Amygdala (tissue), 56 donors: ENCODE measurements at places on chromosomes 7 and 10.

GRCh38 chr10:7515439-7515838 lies 104.6 kb upstream of the SFMBT2 start:
- DNase-seq = no peak

DNA sequence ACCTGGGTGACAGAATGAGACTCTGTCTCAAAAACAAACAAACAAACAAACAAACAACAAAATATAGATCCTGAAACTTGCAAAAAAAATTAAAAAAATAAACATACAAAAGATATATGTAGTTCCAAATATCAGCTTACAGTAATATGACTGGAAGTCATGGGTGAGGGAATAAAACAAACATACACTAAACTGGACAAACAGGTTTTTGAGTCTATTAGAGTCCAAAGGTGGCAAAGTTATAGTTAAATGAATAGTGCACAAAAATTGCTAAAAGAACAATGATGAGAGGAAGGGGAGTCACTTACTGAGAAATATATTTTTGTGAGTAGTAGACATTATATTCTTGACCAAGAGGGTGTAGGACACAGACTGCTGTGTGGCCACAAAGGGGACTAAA lies 16.7 kb upstream of the RSBN1L start:
- DNase-seq = no peak

GRCh38 chr7:110804501-110804900 lies 286.4 kb upstream of the LRRN3 start:
- no peak for DNase-seq

DNA sequence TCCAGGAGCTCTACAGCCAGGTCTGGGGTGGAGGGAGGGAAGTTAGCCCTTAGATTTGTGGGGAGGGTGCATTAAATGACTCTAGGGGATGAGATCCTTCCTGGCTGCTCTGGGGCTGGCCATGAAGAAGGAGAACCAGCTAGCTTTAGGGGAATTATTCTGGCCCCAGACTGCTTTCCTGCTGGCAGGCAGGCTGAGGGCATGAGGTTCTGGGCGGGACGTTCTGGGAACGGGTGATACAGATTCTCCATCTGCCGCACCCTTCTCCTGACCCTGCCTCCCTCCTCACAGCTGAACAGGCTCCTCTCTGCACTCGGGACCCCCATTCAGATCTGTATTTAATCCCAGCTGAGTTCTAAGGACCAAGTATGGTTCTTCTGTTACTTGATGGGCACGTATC lies 23.9 kb downstream of the GOLGA7B start:
- no peak for DNase-seq

DNA sequence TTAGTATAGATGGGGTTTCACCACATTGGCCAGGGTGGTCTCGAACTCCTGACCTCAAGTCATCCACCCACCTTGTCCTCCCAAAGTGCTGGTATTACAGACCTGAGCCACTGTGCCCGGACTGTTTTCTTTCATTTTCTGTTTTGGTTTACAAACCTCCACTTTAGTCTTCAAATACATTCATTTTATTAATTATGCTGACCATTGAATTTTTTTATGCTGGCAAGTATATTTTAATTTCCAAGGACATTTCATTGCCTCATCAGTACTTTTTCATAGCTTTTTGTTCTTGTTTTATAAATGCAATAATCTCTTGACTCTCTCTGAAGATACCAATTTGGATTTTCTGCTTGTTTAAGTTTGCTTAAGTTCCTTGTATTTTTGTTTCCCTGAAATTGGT lies 170.5 kb downstream of the CACNB2 start:
- DNase-seq = no peak

DNA sequence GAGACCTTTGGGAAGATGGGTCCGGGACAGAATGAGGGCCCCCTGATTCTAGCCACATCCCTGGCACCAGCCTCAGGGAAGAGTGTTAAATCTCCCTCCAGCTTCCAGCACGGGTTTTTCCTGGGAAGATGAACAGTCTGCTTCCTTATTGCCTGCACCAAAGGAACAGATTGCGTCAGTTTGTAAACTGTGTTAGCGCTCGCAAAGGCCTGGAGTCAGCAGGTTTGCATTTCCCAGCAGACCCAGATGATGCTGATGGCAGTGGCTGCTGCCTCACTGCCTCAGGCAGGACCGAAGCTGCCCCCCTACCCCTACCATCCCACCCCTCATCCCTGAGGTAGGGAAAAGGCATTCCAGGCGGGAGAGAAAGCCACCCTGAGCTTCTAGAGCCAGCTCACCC lies 34.6 kb upstream of the LRRC4 start:
- DNase-seq = no peak

GRCh38 chr7:29424984-29425309 lies 138.7 kb upstream of the PRR15 start:
- no peak for DNase-seq

DNA sequence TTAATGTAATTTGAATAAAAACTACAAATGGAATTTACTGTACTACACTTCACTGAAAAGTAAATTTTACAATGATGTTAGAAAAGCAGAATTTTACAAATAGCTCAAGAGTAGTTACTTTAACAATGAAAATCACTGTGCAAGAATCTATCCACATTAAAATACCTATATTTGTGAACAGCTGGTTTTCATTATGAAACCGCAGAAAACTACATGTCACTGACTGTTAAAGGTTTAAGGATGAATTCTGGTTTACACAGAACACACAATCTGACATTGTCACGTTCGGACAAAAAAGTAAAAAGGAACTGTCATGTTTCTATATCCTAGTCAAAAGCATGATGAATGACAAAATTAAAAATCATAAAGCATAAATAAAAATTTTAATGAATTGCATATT lies 415.3 kb upstream of the PRKCQ start:
- no peak for DNase-seq

DNA sequence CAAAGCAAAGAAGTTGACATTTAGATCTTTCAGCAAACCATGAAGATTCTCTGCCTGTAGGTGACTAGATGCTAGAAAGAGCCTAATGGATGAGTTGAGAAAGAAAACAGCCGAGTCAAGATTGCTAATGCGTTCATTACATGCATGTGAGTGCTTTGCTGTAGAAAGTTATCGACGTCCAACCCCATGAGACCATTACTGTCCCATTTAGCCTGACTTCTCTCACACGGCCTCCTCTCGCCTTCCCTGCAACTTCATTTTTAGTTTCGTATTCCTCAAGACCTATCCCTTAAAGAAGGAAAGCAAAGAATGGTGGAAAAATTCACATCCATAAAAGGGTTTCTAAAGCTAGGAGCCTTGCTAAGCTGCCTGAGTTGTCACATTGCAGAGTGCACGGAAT lies 113.7 kb upstream of the DPP6 start:
- DNase-seq = no peak

DNA sequence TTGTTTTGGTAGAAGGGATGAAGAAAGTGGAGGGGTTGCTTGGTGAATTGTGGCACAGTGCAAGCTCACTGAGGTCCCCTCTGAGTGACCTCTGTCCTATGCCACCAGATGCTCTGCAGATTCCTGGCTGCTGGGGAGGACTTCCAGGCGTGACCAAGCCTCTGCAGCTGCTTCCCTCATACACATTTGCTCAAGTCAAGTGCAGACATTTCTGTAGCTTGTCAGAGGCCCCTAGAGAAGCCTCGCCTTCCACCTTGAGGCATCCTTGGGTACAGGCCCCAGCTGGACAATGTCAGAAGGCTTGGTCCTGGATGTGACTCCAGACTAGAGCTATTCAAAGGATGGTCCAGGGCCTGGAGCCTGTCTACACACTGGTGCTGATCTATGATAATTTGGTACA lies 464.2 kb downstream of the PLXNA4 start:
- DNase-seq = no peak

DNA sequence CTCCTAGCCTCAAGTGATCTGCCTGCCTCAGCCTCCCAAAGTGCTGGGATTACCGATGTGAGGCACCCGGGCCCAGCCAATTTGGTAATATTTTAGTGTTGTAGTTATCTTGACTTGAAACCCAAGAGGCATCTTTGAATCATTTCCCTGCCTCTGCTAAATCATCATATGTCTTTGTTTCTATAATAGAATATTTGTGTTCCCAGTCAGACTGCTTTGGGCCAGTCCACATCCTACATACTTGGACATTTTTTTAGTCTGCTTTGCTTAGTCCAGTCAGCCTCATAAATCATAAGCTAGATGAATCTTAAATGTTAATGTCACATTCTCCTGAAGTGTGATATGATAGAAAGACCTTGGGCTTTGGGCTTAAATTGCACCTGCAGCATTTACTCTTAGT lies 5.9 kb downstream of the STAM start:
- no peak for DNase-seq

DNA sequence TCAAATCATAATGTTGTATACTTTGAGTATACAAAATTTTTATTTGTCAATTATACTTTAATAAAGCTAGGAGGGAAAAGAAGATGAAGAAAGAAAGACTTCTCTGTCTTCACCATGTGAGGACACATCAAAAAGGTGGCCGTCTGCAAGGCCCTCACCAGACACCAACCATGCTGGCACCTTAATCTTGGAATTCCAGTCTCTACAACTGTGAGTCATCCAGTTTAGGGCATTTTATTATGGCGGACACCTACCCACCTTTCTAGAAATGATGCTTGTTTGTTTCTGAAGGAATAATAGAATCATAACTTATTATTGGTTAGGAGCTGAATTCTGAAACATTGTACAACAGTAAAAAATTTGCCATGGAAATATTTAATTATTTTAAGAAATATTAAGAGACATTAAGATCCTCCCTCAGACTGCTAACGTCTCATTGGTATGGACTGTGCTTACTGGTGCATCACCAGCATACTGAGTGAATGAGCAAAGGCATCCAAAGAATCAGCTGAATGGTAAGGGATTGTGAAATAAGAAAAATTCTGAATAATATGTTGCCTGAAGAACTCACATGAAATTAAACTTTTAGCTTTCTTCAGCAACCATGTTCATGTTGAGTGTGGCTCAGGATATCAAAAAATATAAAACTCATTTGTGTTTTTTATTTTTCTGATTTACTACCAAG lies 536.6 kb downstream of the HTR7 start:
- DNase-seq = no peak

DNA sequence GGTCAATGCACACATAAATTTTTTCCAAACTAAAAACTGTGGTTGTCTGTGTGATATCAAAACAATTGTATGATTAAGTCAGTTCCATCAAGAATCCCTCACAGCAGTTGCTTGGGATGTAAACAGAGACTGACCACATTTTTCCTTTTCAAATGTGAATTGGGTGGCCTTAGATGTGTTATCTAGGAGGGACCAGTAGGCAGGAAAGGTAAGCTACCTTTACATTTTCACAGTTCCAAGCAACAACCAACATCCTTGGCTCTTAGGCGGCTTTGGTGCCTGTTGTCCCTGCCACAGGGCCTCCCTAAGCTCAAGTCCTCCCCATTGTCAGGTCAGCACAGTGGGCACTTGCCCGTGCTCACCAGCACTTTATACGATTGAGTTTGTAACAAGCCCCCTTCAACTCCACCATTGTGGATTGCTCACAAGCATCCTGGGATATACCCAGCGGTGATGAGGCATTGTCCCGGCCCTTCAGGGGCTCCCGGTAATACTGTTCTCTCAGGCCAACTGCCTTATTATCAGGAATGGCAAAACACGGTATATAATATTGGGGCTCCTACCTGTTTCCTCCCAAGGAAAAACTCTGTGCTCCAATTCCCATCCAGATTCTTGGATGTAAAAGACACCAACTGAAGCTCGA lies 114.9 kb upstream of the ANKRD1 start:
- DNase-seq = no peak

DNA sequence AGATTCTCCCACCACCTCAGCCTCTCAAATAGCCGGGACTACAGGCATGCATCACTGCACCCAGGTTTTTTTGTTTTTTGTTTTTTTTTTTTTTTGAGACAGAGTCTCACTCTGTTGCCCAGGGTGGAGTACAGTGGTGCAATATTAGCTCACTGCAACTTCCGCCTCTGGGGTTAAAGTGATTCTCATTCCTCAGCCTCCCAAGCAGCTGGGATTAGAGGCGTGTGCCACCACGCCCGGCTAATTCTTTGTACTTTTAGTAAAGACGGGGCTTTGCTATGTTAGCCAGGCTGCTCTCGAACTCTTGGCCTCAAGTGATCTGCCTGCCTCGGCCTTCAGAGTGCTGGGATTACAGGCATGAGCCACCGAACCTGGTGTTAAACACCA lies 107.5 kb upstream of the KIF5B start:
- no peak for DNase-seq

DNA sequence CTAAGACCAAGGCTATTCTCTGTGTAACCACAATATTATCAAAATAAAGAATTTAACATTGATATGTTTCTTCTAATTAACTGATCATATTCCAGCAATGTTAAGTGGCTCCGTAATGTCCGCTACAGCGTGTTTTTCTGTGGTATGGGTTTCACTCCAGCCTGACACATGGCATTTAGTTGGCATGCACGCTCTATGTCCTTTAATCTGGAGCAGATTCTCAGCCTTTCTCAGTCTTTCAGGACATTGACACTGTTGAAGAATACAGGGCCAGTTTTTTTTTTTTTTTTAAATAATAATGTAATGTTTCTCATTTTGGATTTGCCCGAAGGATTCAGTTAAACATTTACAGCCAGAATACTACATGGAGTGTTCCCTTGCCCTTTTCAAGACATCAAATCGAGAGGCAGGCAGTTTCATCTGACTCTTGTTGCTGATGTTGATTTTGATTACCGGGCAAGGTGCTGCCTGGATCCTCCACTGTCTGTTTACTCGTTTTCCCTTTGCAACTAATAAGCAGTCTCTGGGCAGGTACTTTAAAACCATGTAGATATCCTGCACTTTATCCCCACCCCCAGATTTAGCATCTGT lies 97.5 kb upstream of the GJD4 start:
- DNase-seq = no peak

- DNase-seq = no peak
Observed at GRCh38 chr7:43124388-43124787, 11.9 kb downstream of the HECW1 start.

DNA sequence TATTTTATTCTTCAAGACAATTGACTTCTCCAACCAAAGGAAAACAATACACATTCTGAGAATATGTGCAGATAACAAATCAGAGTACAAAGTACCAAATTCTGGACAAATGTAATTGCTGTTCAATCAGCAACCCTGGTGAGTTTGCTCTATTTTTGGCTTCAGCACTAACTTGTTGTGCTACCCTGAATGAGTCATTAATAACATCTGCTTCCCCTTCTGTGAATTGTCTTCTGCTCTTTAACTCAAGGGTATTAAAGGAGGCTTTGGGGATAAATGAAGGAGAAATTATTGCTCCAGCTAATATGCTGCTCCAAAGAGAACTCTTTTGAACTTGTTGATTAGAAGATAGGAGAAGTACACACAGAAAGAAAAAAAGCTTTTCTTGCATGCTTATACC lies 459.3 kb downstream of the HTR7 start:
- no peak for DNase-seq

DNA sequence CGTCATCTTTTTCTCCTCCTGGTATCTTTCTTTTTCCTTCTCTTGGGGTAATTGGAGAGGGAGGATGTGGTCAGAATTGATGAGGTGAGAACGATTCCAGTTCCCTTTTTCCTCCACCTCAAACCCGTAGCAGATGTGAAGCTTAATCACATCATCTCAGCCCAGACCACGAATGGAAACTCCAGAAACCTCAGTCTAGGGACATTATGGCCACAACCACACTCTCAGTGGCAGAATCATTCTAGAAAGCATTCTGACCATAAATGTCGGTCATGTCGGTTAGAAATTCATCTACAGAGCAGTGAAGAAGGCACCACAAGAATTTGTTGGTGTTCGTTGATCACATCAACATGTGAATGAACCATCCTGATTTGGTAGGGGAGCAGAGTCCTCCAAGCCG lies 78.7 kb downstream of the GATA3 start:
- no peak for DNase-seq

GRCh38 chr10:1150638-1150955 lies 94.4 kb downstream of the WDR37 start:
- no peak for DNase-seq
